ENCODE measurements at places on chromosomes 7 and 10.

GRCh38 chr7:69389216-69389615 lies 209.1 kb upstream of the AUTS2 start:
- H3K4me3 ChIP-seq = no peak overlapping the region
- no peaks in the 10 kb centered on the region for H3K36me3 ChIP-seq
- H3K4me1 ChIP-seq = no peaks in the 10 kb centered on the region

DNA sequence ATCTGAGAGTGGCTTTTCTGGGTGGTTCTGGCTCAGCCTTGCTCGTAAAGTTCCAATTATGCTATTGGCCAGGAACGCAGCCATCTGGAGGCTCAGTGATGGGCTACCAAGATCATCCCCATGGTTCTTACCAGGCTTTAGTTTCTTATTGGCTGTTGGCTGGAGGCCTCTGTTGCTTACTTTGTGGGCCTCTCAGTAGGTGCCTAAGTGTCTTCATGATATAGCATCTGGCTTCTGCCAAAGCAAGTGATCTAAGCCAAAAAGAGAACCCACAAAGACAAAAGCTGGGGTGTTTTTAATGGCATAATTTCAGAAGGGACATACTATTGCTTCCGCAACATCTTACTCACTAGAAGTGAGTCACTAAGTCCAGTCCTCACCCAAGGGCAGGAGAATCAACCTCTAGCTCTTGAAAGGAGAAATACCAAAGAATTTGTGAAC lies 132.0 kb upstream of the MDFIC start:
- no peaks in the 10 kb centered on the region for H3K36me3 ChIP-seq
- H3K4me1 ChIP-seq = peaks cover 8% of the 10 kb centered on the region
- no peaks in the 10 kb centered on the region for H3K27me3 ChIP-seq
- no peak for DNase-seq

GRCh38 chr7:131364767-131365344 lies 37.2 kb downstream of the MKLN1 start:
- peaks cover 59% of the 10 kb centered on the region for H3K36me3 ChIP-seq
- no peak overlapping the region for H3K4me3 ChIP-seq
- no peaks in the 10 kb centered on the region for H3K27me3 ChIP-seq
- no peak for DNase-seq

GRCh38 chr7:6385110-6385781 lies 62.5 kb downstream of the DAGLB start:
- H3K27me3 ChIP-seq = no peaks in the 10 kb centered on the region
- peaks cover 62% of the 10 kb centered on the region for H3K36me3 ChIP-seq
- H3K4me1 ChIP-seq = no peaks in the 10 kb centered on the region

DNA sequence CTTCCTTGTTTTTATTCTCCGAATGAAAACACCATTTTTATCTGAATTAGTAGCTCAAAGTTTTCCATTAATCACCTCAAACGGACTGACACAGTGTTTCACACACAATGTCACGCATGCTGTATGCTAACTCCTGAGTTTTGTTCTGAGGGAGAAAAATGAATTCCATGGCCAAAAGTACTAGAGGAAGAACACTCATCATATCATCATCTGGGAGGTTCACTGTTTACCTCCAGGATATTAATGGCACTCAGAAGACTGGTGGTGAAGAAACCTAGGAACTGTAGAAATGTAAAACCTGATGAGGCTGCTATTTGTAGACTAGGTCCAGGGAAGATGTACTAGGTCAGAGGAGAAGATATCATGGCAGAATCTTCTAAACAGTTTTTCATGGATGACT lies 395.6 kb upstream of the ETV1 start:
- no peaks in the 10 kb centered on the region for H3K4me1 ChIP-seq
- H3K27ac ChIP-seq = no peak overlapping the region
- H3K27me3 ChIP-seq = no peaks in the 10 kb centered on the region
- H3K36me3 ChIP-seq = no peaks in the 10 kb centered on the region
- DNase-seq = no peak
- H3K4me3 ChIP-seq = no peak overlapping the region

DNA sequence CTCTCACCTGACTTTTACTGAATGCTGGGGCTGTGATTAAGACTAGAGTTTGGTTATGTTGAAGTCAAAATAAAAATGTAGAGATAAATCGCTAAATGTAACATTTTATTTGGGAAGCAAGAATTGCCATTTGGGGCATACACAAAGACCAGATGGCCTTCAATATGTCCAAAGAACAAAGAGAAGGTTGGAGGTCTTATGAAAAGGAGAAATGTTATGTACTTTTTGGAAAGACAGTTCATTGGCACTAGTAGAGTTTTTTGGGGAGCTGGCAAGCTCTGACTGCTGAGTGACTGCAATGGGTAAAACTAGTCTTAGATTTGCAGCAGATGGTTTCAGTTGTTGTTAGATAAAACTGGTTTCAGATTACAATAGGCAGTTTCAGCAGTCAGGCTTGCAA lies 35.6 kb upstream of the GALNT17 start:
- H3K36me3 ChIP-seq = peaks cover 5% of the 10 kb centered on the region
- H3K27ac ChIP-seq = no peak overlapping the region
- DNase-seq = no peak
- no peaks in the 10 kb centered on the region for H3K4me1 ChIP-seq
- H3K27me3 ChIP-seq = peaks cover 3% of the 10 kb centered on the region

- peaks cover 24% of the 10 kb centered on the region for H3K36me3 ChIP-seq
- H3K27ac ChIP-seq = no peak overlapping the region
These were observed 11.7 kb downstream of the ZYX start for GRCh38 chr7:143392875-143393266.

Data from nephron progenitor cell (in vitro differentiated cells).